ENCODE measurements at places on chromosomes 16 and 17.

DNA sequence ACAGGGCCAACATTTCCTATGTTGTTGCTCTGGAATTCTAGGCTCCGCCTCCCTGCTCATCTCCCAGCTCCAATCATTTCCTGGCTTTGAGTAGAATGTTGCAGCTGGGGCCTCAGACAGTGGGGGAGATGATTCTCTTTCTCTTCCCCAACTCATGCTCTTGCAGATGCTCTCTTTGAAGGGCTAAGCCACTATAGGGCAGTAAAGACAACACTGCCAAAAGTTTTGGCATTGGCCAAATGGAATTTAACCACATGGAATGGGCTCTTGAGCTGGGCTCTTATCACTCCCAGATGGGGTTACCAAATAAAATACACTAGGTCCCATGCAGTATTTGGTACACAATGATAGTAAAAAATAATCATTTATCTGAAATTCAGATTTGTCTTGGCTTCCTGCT, 19.6 kb upstream of the EFCAB13 start:
- DNase-seq: no peak

- peak; percentile 92 for DNase-seq
These were observed 32.0 kb upstream of the SNN start for GRCh38 chr16:11636172-11636721.

- no peak for DNase-seq
These were observed 8.3 kb upstream of the GEMIN4 start for GRCh38 chr17:760371-760770.

DNA sequence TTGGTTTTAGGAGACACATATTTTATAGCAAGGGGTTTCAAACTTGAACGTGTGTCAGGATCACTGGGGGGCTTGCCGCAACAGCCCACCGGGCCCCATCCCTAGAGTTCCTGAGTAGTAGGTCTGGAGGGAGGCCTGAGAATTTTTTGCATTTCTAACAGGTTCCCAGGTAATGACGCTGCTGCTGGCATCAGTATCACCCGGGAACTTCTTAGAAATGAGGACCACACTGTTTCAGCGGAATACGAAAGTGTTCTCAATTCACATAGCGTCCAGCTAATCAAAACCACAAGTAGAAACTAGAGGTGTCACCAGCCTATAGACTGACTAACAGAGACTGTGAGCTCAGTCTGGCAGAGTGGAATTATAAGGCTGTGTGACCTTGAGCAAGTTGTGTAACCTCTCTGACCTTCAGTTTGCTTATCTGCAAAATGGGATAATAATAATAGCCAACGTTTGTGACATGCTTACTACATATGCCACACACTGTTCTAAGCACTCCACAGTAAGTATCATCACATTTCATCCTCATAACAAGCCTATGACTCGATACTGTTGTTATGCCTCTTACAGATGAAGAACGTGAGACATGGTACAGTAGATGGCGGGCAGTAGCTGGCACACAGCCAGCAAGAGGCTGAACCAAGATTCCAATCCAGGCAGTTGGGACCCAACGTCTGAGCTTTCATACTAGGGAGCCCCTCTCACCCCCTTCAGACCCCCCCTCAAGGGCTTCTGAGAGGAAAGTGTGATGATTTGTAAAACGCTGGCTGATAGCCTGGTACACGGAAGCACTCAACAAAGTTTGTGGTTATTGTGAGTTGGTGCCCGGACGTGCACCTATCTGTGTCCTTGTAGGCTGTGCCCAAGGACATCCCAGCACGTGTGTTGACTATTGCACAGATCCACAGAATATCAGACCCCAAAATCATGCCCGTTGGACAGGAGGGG, 4.6 kb upstream of the ICAM2 start:
- no peak for DNase-seq

DNA sequence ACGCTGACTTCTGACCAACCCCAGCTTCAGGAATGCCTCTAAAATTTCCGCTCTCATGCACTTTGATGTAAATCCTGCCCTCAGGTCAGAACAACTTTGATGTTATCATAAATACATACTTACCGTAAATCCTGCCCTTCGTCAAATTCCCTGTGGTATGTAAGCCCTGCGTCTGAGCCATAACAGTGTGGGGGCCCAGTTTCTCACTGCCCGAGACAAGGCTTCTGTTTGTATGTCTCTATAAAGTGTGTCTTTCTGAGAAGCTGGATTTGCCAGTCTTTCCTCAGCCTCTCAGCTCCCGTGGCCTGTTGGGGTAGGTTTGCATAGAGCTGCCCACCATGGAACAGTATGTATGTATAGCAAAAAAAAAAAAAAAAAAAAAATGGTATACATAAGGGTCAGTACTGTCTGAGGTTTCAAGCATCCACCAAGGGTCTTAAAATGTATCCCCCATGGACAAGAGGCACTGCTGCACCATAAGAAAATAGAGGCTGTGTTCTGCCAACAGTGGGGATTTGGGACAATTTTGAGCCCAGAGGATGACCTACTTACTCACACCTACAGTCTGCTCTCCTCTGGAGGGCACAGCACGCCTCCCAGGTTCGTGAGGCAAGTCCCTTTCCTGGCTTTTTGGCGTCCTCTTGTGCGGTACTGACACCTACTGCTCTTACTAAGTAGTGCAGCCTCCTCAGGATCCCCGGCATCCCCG, 17.5 kb downstream of the PRMT7 start:
- peak; percentile 92 for DNase-seq

- DNase-seq: no peak
These were observed 2.1 kb upstream of the BAIAP2 start for GRCh38 chr17:81032641-81033480.

GRCh38 chr16:729768-730665, 3.1 kb downstream of the HAGHL start:
- no peak for DNase-seq

GRCh38 chr17:6496640-6497441, 52.6 kb downstream of the PIMREG start:
- no peak for DNase-seq

- DNase-seq: no peak
These were observed 21.7 kb downstream of the TRPV2 start for GRCh38 chr17:16437083-16437482.

- DNase-seq: no peak
These were observed 89.8 kb upstream of the CES5A start for GRCh38 chr16:55964923-55965475.

GRCh38 chr16:74113545-74113944, 183.1 kb upstream of the PSMD7 start:
- no peak for DNase-seq

DNA sequence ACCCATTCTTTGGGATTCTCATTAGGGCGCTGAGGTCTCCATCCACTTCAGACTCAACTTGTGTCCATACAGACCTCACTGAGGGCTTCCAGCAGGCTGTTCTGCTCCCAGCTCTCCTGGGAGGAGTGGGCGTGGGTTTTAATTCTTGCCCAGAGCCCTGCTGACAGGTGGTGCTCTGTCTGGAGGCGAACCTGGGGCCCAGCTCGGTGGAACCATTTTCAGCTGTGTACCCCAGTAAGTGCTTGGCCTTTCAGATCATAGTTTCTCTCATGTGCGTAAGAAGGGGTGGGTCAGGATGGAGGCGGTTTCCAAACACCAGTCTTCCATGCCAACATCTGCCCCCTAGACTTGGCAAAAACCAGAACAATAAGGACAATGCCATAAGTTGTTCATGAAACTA, 21.4 kb upstream of the NKD1 start:
- no peak for DNase-seq

GRCh38 chr17:47840001-47840741, 902 bp downstream of the SCRN2 start:
- DNase-seq: no peak

DNA sequence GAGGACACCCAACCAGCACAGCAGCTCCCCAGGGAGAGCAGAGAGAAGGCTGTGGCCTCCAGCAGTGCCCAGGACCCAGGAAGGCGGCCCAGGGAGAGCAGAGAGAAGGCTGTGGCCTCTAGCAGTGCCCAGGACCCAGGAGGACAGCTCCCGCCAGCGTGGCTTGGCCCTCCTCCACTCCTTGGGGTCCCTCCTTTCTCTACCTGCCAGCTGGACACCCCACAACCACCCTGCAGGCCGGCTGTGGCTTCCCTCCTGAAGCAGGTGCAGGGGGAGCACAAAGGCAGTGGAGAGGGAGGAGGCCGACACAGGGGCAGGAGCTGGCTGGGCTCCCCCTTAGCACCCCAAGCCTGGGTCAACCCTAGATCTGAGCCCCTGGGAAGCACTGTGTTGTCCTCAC, 54.1 kb upstream of the FASN start:
- DNase-seq: no peak
